ENCODE measurements at places on chromosomes 4 and X. TPM values are rescaled to one million over a fixed set of nuclear protein-coding genes. Genes with fewer than 3 reads are reported as not detected.

PGK1 gene
- total RNA-seq, result 101 TPM

DNA sequence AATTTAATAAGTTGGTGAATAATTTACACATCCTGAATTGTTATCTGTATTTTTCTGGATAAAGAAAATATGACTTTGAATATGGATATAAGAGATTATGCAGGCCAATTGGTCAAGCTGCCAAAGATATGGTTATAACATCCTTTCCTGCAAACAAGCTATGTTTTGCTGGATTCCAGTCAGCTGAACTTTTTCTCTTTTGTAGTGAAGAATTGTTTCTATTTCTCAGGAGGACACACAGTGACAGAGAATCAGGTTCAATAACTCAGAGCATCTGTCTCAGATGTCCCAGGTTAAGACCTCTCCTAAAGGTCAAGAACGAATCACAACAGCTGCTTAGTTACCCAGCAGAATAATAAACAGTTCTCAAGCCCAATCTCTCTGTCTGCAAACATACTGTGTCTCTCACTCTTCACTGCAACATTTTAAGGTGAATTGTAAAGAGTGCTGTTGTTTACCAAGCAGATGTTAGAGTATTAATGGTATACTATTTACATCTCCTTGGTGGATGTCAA lies 189.5 kb upstream of the ANKRD50 start:
- H3K27me3 ChIP-seq, result no peaks in the 10 kb centered on the region
- peaks cover 10% of the 10 kb centered on the region for H3K4me1 ChIP-seq
- no peaks in the 10 kb centered on the region for H3K36me3 ChIP-seq
- no peak for DNase-seq
- no peak overlapping the region for H3K27ac ChIP-seq
- H3K4me3 ChIP-seq, result no peak overlapping the region

DNA sequence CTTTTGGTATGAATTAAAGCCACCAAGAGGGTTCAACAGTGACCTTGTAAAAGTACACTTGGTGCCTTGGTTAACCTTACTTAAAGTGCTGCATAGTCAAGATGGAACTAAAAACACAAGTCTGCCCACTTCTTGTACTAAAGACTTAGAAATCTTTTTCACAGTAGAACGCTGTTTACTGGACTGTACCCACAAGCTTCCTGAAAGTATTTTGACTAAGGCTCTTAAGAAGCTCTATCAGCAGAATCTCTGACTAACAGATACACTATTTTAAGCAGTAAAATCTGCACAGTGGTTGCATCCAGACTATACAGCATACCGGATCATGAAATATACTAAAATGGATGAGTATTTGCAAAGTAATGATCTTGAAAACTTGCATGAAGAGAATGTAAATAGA lies 7.2 kb downstream of the RAB28 start:
- H3K27me3 ChIP-seq, result no peaks in the 10 kb centered on the region
- no peak overlapping the region for H3K4me3 ChIP-seq
- H3K36me3 ChIP-seq, result peaks cover 4% of the 10 kb centered on the region
- DNase-seq, result no peak

DNA sequence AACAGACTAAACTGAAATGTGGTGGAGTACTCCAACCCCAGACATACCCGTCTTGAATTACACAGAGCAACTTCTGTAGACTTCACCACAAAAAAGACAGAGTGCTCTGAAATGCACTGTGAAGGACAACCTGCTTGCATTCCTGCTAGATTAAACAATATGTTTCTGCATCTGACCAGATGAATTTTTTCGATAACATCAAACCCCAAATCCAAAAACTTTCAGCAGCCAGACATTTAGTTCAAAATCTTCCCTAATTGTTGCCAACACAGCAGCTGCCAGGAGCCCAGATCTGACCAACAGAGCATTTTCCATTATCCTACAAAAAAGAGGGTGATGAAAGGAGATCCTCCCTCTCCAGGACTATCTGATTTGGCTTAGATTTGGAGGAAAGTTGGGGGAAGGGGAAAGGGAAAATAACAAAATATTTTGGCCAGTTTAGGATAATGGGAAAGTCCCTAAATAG lies 356.5 kb downstream of the PDGFC start:
- no peak for DNase-seq
- H3K27ac ChIP-seq, result no peak overlapping the region
- peaks cover 9% of the 10 kb centered on the region for H3K4me1 ChIP-seq
- H3K27me3 ChIP-seq, result no peaks in the 10 kb centered on the region
- no peaks in the 10 kb centered on the region for H3K36me3 ChIP-seq

DNA sequence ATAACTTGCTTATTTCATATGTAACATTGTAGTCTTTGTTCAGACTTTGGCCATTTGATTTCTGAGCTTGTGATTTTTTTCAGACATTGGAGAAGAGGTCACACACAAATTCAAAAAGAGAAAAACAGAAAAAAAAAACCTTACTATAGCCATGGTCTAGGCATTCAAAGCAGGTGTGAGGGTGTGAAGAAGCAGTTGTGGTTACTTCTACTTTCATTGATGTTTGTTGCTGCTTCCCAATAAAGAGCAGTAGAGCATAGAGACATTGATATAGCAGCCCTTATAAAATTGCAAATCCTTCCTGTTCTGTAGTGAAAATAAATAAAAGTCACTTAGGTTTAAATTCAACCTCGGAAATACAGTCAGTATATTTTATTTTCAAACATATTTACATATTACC lies 671.6 kb downstream of the GRXCR1 start:
- H3K27ac ChIP-seq, result no peak overlapping the region
- H3K27me3 ChIP-seq, result no peaks in the 10 kb centered on the region
- H3K36me3 ChIP-seq, result no peaks in the 10 kb centered on the region
- no peak overlapping the region for H3K4me3 ChIP-seq
- DNase-seq, result no peak

All from sigmoid colon (tissue), 7 donors.